ENCODE measurements at places on chromosomes 16 and 17.

DNA sequence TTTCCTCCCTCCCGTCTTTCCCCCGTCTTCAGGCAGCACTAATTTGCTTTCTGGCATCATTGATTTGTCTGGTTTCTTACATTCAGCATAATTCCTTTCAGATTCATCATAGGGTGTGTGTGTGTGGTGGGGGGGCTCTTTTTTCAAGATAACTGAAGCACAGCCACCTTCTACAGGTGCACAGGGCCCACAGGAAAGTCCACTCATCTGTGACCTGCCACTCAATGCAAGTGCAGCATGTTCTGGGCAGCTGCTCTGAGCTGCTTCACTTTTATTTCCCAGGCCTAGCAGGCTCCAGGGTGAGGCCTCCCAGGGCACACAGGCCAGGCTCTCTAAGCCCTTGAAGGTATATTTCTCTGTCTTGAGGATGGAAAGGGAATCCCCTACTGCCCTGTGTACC is 35.2 kb upstream of the MYH10 start:
- DNase-seq, result no peak

GRCh38 chr16:86975445-86975844 is 341.7 kb downstream of the C16orf95 start:
- DNase-seq, result no peak

DNA sequence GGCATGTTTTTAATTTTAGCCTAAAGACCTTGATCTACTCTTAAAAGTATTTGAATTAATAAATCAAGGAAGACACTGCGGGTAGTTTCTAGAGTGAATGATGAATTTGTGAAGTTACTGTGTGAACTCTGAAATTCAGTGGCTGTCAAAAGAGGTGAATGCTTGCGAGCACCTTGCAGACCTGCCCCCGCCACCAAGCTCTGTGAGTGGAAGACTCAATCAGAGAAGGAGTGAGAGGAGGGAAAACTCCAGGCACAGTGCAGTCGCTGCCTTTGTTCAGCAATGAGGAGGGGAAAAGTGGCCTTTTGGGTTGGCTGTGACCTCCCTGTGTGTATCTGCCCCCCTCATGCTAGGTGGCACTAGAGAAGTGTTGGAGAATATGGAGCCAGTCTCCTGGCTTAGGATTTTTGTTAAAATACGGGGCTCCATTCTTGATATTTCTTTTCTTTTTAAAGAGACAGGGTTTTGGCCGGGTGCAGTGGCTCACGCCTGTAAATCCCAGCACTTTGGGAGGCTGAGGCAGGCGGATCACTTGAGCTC is 53.0 kb downstream of the LDHD start:
- DNase-seq, result no peak

GRCh38 chr16:86681031-86681756 is 102.8 kb downstream of the FOXL1 start:
- DNase-seq, result no peak

DNA sequence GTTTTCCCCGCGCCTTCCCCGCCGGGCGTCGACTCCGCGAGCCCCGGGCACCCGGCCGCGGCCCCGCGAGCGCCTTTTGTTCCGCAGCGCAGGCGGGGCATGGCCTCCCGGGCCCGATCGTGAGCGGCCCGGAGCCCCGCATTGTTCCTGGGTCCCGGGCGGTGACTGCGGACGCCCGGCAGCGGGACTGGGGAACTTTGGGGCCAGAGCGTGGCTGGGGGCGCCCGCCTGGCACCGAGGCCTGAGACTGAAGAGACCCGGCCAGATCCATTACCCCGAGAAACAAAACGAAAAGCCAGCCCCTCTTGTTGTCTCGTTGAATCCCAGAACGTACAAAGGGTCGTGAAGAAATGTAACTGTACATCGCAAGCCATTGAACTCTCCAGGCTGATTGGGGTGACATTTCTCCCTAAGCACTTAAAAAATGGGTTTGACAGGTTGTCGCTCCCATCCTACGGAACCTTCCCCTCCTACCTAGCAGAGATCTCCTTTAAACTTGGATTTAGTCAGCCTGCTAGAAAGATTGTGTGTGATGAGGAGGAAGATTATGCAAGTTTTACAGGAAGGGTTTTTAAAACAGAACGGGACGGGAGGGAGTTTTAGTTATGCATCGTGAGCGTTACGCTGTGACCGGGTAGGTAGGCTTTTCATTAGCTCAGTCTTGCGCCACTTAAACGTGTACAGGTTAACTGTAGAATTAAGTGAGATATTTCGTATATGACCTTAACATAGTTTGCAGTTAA is 825 bp downstream of the METTL9 start:
- peak; percentile 64 for DNase-seq

DNA sequence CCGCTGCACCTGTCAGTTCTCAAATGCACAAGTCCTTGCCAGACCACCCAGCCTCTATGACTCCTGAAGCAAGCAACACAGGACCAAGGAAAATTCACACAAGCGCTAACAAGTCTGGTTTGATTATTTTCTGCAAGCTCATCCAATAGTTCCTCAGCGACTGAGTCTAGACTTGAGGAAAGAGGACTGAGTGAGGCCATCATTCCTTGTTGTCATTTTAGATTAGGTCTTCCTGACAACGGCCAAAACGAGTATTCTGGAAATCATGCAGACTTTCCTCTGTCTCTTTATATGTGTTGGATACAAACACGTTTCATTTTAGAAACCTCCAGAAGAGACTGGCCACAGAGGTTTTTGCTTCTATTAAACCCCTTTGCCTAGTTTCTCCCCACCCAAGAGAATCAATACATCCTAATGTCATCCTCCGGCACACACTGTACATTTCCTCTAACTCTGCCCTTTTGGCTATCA is 561 bp downstream of the CCDC47 start:
- DNase-seq, result no peak

DNA sequence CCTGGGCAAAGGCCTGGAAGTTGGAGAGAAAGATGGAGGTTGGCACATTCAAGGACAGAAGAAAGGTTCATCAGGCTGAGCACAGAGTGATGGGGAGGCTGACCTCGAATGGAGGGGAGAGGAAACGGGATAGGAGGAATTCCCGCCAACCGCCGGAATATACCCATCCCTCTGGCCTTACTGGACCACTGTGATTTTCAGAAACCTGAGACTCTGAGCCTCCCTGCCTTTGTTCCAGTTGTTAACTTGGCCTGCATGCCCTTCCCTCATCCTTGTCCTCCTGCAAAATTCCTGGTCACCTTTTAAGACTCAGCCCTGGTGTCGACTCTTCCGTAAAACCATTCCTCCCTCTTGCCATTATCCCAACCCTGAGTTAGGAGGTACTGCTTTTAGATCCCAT is 107.6 kb downstream of the VAT1L start:
- DNase-seq, result no peak

- no peak for DNase-seq
Measured at GRCh38 chr16:68131813-68132706, 46.9 kb downstream of the NFATC3 start.

DNA sequence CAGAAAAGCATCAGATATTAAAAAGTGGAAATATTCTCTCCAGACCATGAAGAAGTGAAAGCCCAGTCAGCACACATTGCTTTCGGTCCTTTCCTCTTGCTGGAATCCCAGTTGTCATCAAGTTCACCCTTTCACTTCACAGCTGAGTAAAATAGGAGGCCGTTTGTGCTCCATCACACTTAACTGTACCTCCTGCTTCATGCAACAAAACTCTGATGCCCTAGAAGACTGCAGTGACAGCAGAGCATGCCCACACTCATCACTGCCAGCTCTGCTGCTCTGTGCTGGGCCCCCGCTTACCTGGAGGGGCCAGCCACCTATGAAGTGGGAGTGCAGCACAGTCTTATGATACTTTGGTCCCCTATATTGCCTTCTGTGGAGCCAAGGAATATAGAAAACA is 62.5 kb downstream of the N4BP1 start:
- no peak for DNase-seq

- DNase-seq, result no peak
Measured at GRCh38 chr17:43438626-43439025, 39.8 kb downstream of the ARL4D start.

GRCh38 chr17:50584749-50585148 is 24.2 kb downstream of the CACNA1G start:
- DNase-seq, result no peak

DNA sequence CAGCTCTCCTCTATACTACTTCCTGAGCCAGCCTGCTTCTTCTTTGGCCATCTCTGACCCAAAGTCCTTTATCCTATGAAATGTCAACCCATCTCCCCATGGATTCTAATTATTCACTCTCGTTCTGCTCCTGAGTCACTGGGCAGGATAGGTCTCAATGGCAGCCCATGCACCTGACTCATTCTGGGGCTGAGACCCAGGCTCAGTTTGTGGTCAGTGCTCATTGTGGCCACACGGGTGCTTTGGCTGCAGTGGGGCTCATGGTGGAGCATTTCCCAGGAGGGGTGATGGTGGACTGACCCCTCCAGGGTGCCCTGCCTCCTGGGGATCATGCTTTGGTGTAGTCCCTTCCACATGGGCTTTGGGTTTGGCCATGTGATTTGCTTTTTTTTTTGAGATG is 154.8 kb upstream of the WSCD1 start:
- DNase-seq, result no peak

DNA sequence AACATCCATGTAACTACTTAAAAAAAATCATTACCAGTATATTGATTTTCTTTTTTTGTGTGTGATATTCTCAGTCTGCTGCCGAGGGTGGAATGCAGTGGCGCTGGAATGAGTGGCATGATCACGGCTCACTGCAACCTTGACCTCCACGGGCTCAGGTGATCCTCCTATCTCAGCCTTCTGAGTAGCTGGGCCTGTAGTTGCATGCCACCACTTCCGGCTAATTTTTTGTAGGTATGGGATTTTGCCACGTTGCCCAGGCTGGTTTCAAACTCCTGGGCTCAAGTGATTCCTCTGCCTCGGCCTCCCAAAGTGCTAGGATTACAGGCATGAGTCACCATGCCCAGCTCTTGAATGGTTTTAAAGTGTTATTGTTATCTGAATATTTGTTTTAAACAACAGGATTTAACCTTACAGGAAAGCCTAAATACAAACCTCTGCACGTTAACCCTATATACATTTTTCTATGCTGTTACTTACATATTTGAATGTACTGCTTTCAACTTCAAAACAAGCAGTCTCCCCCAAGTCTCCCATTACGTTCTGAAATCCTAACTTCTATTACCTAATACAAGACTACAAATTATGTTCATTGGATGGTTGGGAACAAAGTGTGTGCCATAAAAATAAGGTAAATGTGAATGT is 61.7 kb downstream of the KPNA2 start:
- no peak for DNase-seq

GRCh38 chr17:73172252-73172651 is 7.4 kb downstream of the SSTR2 start:
- DNase-seq, result no peak

DNA sequence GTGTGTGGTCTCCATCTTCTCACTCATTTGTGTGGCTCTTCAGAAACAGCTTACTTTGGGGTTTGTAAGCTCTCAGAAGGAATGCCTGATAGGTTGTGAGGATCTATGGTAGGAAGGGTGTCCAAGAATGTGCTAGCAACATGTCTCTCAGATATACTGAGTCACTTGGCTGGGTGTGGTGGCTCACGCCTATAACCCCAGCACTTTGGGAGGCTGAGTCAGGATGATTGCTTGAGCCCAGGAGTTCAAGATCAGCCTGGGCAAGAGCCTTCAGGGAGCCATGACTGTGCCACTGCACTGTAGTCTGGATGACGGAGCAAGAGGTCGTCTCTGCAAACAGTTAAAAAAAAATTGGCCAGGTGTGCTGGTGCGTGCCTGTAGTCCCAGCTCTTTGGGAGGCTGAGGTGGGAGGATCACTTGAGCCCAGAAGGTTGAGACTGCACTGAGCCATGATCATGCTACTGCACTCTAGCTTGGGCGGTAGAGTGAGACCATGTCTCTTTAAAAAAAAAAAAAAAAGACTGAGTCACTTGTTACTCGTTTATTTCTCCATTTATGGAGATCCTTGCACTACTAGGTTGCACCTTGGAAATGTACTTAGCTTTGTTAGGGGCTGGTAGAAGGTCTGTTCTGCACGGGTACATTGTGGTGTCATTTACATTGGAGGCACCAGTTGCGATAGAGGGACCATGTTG is 232.0 kb downstream of the SNX29 start:
- no peak for DNase-seq

DNA sequence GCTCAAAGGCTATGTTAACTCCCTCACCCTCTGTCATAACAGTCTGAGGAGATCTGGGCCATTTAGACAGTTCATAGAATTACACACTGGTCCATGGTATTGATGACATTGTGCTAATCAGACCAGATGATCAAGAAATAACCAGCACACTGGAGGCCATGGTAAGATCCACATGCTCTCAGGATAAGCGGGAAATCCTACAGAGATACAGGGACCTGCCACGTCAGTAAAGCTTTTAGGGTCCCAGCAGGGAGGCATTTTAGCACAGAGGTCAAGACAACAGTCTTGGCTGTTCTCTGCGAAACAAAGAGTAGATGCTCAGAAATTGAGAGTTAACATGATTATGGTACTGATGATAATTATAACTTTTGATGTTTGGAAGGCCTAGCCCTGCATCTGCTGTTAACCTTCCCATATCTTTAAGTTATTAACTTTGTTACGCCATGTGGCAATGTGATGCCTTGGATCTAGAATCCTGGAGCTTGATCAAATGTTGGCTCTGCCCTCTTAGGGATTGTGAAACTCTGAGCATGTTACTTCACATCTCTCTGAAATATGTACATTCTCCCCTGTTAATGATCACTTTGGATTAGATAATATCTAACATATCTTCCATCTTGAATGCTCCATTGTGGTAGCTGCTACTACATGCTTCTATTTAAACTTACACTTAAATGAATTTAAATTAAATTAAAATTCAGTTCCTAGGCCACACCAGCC is 172.0 kb upstream of the SOX9 start:
- no peak for DNase-seq

- DNase-seq, result no peak
Measured at GRCh38 chr16:88482630-88483391, 29.7 kb downstream of the ZFPM1 start.

- no peak for DNase-seq
Measured at GRCh38 chr16:75075688-75076268, 40.8 kb downstream of the LDHD start.

DNA sequence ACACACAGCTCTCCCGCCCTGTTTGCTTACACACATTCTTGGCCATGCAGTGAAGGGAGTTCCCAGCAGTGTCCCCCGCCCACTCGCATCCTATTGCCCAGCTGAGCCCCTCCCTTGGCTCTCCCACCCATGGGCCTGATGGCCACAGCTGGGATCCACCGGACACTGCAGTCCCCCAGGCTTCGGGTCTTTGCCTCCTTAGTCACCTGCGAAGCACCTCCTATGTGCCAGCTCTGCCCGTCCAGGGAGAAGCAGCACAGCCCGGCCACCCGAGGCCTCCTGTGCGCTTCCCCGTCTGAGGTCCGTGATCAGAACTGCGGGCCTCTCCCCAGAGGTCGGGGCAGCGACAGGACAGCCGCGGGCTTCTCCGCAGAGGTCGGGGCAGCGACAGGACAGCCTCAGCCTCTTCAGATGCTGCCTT is 136.9 kb downstream of the BANP start:
- DNase-seq, result no peak

Measured in activated CD8-positive, alpha-beta memory T cell treated with anti-CD3 and anti-CD28 coated beads, Interleukin-2, amount 50 U/mL, for 48 hours (primary cell).